ENCODE measurements at places on chromosomes 11 and 22. TPM values are rescaled to one million over a fixed set of nuclear protein-coding genes. Genes with fewer than 3 reads are reported as not detected.

- DNase-seq: peak; percentile 74
Measured at GRCh38 chr22:43923631-43924464, at the start of gene PNPLA3. Gene PNPLA3 (plus strand): TSS chr22:43923805. CDS start chr22:43923912, 107 bp downstream.

Gene TEX54
- not detected for total RNA-seq

DNA sequence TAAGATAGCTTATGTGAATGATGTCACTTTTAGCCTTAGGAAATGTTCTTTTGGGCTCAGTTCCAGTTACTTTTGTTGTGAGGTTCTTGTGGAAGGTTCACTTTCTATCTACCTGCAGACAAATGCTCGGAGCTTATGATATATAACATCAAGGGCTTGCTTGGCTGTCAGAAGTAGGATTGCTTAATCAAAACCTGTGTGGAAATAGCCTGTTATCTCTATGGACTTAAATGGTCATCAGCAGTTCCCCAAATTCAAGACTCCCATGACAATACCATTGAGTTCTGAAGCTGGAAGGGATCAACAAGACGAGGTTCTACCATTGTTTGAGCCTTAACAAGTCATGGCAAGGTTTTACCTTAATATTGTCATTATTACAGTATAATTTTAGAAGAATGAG, 43.8 kb downstream of the FLI1 start:
- DNase-seq: no peak

GRCh38 chr22:36753120-36753802, 22.7 kb downstream of the IFT27 start:
- no peak for DNase-seq

Gene RIMBP3B
- total RNA-seq: 0.26 TPM
